ENCODE measurements at places on chromosomes 3 and 15.

DNA sequence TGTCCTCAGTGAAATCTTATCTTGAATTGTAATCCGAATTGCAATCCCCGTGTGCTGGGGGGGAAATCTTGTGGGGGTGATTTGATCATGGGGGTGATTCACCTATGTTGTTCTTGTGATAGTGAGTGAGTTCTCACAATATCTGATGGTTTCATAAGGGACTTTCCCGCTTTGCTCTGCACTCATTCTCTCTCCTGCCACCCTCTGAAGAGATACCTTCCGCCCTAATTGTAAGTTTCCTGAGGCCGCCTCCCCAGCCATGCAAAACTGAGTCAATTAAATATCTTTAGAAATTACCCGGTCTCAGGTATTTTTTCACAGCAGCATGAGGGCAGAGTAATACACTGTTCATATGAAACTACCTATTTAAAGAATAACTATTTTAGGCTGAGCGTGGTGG lies 304.1 kb upstream of the EPHA6 start:
- no peak for DNase-seq

DNA sequence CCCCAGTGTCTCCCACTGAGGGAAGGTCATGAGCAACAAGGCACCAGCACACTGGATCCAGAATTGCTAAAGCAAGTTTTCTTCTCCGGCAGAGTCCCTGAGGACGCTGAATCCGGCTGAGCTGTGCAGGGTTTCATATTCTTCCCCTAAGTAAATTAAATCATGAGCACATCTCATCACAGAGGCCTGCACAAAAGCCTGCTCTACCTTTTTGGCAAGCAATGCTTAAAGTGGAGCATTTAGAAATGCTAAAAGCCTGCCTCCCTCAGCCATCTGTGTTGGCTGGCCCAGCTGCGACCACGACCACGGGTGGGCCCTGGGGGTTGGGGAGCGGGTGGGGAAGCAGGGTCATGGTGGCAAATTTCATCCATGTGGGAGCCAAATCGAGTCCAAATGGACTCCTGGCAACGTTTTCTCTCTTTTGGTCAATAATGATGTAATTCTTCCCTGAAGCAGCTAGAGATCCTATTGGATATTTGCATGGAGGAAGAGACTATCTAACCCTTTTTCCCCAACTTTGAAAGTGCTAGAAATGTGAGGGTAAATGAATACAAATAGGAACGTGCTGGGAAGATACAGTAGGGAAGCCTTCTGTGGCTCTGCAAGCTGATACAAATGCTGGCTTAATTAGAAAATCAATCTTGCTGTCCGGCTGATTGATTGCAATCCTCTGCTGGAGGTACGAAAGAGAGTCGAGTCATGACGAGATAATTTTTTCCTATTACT lies 532.8 kb upstream of the TBL1XR1 start:
- DNase-seq = no peak

GRCh38 chr3:85758442-85758841 lies 799.7 kb downstream of the CADM2 start:
- no peak for DNase-seq

GRCh38 chr15:61200626-61201025 lies 28.5 kb downstream of the RORA start:
- no peak for DNase-seq

DNA sequence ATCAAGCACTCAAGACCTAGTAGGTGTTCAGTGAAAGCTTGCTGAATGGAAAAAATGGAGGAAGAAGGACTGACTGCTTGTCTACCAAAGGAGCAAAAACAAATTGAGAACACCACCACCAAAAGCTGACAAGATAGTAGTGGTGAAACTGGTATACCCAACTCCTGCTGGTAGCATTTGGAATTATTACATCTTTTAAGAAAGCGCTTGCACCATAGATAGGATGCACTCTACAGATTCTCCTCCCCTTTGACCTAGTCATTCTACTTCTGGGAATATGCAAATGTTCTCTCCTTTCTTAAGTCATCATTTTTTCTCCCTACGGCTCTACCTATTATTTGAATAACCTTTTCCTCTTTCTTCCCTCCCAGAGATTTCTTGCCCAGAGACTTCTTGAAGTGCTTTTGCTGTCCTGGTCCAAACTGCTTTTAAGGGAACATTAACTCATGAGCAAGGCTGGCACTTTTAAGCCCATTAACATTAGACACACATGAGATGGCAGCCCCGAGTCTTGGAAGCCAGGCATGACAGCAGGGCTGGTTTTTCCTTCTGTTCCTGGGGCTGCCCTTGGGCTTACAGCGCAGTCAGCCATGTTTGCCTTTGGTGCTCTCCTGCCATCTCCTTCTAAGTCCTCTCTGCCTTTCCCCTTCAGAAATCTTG lies 75.0 kb upstream of the TLE3 start:
- no peak for DNase-seq

GRCh38 chr3:27666272-27666671 lies 55.9 kb downstream of the EOMES start:
- no peak for DNase-seq

DNA sequence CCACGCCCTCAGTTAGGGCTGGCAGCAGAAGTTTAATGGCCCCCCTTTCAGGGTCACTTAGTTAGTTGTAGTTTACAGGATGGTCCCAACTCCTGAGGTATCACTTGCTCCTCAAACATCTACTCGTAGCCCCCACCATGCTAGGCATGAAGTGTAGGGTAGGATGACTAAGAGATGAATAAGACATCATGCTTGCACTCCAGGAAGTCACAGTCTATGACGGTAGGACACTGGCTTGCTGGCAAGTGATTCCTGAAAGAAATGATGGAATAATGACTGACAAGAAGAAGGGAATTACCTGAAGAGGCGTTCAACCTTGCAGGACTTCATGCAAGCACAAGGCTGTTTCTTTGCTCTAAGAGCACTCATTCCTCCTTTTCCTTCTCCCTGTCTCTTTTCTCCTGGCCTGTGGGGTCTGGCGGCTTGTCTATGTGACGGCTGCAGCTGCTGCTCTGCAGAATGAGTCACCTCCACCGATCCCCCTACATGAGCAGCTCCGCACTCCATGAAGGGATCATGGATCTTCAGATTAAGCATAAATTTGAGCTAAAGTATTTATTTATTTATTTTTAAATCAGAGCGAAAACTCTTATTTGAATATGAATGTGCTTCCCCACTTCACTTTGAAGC lies 82.9 kb upstream of the BOC start:
- no peak for DNase-seq

DNA sequence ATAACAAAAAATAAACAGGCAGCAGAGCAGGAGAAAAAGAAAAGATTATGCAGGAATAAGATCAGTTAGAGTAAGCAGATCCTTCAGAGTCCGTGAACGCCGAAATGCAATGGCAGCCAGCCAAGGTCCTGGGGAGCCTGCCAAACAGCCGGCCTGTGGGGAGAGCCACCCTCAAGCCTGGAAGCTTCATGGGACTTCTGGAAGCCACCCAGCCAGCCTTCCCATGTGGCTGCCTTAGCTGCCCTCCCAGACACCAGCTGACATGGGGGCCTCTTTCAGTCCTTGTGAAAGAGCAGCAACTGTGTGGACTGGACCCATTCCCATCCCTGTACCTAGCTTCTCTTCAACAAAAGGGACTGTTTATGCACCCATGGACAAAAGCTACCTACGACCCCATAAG lies 64.9 kb upstream of the RAD18 start:
- DNase-seq = no peak

- DNase-seq = no peak
These were observed 76.5 kb downstream of the NUP210 start for GRCh38 chr3:13343601-13344000.

DNA sequence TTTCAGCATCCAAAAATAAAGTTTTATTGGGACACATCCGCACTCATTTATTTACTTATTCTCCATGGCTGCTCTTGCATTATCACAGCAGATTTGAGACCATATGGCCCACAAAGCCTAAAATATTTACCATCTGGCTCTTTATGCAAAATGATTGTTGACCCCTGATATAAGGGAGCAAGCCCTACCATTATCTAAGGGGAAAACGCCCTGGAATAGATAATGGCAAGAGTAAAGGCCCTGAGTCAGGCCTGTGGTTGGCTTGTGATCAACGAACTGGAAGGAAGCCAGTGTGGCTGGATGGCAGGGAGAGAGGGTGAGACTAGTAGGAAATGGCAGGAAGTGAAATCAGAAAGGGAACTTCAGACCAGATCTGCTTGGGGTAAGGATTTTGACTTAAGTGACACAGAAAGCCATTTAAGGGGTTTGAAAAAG lies 24.6 kb upstream of the DMXL2 start:
- DNase-seq = no peak

DNA sequence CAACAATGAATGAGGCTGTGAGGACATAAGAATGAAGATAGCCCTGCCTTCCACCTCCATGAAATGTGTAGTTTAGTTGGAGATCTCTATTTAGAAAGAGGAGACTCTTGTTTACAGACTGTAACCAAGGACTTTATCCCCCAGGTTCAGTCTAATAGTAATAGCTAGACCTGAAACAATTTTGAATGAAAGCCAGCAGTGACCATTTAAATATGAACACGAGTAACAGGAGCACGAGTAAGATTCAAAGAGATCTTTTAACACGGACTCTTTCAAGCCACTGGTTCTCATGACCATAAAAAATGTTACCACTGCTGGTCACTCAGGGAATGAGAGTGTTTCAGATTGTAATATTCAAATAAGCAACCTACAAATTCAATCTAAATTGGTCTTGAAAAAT lies 123.1 kb downstream of the FMN1 start:
- DNase-seq = no peak

GRCh38 chr3:55630280-55630920 lies 143.3 kb upstream of the WNT5A start:
- no peak for DNase-seq

- no peak for DNase-seq
These were observed 27.9 kb upstream of the MUC13 start for GRCh38 chr3:124962403-124962940.

DNA sequence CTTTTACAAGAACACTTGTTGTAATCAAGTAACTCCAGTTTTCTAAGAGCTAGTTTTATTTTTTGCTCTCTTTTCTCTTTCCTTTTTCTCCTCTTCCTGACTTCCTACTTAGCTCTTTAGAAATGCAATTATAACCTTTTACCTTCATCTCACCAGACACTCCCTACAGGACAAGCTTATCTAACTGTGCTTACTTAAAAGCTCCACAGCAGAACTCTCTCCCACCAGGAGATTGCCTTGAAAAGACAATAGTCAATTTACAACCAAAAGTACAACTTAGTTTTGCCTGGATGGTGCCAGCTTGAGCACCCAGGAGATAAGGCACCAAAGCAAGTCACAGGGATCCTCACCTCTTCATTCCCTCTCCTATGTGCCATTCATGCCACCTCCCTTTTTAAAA lies 573.8 kb upstream of the LMCD1 start:
- DNase-seq = no peak

- no peak for DNase-seq
These were observed at the start of gene SCG5 for GRCh38 chr15:32641517-32642059. TSS of gene SCG5 (plus strand) at chr15:32641710. CDS start at chr15:32643593, 1,883 bp downstream.

GRCh38 chr3:18575573-18575972 lies 150.4 kb upstream of the SATB1 start:
- DNase-seq = no peak

GRCh38 chr15:98835876-98836275 lies 171.7 kb downstream of the PGPEP1L start:
- DNase-seq = no peak

DNA sequence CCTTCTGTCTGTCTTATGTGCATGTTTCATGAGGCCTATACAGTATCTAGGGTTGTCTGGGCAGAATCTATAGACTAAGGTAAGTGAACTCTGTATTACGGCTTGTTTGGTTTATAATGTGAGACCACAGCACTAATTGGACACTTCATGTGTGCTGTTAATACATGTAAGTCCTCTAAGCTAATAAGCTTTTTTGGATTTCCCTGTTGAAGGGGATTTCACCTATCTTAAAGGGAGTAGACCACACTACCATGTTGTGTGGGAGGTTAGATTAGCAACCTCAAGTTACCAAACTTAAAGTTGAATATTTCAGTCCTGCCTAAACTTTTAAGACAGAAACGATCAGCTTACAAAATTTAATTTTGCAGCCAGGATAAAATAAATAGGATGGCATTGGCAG lies 189.8 kb upstream of the GOLIM4 start:
- no peak for DNase-seq

GRCh38 chr15:46126581-46126980 lies 491.8 kb downstream of the SQOR start:
- no peak for DNase-seq

- no peak for DNase-seq
These were observed 15.8 kb upstream of the RFTN1 start for GRCh38 chr3:16529264-16529663.

DNA sequence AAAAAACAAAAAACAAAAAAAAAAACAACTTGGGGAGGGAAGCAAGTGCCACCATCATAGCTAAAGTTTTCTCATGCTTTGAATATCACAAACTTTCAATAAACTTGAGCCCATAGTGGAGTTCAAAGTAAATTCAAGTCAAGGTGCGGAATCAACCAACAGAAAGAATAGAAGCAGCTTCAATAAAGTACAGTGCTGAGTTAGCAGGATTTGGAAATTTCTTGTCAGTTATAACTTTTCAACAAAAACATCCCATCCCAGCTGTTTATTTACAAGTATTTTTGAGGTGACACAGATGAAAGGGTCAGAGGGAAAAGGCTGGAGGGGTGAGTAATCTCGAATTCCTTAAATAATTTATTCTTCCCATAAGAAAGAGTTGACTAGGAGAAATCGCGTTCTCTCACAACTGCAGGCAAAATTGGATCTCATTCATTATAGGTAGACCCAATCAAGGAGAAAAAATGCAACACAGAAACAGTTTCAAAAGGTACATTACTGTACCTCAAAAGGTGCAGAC lies 477.4 kb upstream of the RASGRP1 start:
- DNase-seq = no peak

GRCh38 chr15:71784719-71785118 lies 25.6 kb upstream of the NR2E3 start:
- no peak for DNase-seq

GRCh38 chr3:69724722-69725435 lies 14.4 kb upstream of the MITF start:
- no peak for DNase-seq

DNA sequence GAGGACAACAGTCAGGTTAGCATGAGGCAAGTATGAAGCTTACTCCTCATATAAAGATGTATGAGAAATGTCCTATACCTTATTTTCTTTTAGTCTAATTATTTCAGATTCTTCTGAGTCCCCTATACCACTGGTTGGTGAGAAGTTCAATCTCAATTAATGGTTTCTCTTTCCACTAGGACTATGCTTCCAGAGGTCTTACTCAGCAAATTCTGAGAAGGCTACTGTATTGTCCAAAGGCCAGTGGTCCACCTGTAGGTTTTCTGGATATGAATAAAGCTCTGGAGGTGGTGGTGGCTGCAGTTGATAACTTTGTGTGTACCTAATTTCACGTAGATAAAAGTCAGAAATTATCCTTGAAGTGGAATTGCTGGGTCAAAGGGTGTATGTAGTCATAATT lies 149.4 kb downstream of the EPHB1 start:
- no peak for DNase-seq

DNA sequence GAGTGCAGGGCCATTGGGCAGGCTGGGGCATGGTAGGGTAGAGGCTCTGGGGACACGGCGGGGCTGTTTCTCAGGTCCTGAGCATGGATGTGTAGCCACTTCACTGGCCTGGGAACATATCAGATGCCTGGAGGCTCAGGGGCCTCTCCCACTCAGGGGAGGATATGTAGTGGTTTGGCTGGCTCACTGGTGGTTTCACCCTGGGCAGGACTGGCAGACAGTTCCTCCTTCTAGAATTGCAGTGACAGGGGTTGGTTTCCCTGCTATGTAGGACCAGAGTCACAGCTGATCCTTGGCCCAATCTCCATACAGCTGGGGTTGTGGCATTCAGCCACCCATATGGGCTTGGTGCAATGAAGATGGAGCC lies 4.8 kb upstream of the ARHGAP31 start:
- no peak for DNase-seq

- DNase-seq = no peak
These were observed 44.4 kb upstream of the SACM1L start for GRCh38 chr3:45644791-45645201.

Data from activated CD4-positive, alpha-beta T cell treated with anti-CD3 and anti-CD28 coated beads, Interleukin-2, amount 50 U/mL, for 4 hours (primary cell).